ENCODE measurements at places on chromosomes 16 and 17.

GRCh38 chr16:53785044-53785443, 81.1 kb downstream of the FTO start:
- H3K36me3 ChIP-seq: no peaks in the 10 kb centered on the region
- no peak overlapping the region for H3K4me3 ChIP-seq
- no peak overlapping the region for H3K27ac ChIP-seq
- no peaks in the 10 kb centered on the region for H3K27me3 ChIP-seq
- DNase-seq: no peak

DNA sequence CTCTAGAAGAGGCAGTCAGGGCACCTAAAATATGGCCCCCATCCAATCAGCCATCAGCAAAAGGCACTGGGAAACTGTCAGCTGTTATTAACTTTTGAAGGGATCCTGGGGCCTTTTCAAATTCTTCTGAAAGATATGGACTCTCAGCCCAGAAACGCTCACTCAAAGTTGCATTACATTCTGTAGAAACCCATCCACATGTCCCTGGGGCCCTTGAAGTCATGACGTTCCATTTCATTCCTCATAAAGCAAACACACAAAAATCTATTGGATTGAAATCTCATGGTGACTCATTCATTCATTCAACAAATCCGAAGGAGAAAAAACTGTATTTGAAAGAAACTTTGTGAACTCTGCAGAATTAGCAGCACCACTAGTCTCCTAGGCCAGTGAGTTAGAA, 215.3 kb downstream of the C16orf95 start:
- H3K4me1 ChIP-seq: no peaks in the 10 kb centered on the region
- H3K36me3 ChIP-seq: no peaks in the 10 kb centered on the region
- no peak overlapping the region for H3K27ac ChIP-seq
- no peak for DNase-seq
- H3K27me3 ChIP-seq: peaks cover 8% of the 10 kb centered on the region

DNA sequence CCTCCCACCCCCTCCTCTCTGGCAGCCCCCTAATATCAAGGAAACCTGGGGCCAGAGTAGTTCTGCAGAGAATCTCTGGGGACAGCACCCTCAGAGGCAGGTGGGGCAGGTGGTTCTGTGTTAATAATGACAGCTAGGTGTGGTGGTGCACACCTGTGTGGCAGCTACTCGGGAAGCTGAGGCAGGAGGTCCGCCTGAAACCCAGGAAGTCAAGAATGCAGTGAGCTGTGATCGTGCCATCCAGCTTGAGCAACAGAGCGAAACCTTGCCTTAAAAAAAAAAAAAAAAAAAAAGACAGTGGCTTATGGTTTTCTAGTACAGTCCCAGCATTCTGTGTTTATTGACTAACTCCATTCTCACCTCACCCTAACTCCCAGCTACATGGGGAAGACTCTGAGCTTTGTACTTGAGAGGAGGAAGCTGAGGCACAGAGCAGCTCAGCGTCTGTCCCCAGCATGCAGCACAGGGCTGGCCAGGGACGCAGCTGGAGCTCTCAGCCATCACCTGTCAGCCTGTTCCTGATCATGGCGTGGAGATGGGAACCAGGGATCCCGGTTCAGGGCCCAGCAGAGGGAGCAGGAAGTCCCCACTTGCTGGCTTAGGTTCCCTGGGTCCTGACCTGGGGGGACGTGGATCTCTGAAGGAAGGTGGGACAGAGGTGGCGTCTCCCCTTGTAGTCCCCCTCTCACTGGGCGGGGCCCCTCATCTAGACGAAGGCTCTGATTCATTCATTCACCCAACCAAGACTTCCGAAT, 6.1 kb downstream of the DBNDD1 start:
- peaks cover 1% of the 10 kb centered on the region for H3K27me3 ChIP-seq
- H3K4me3 ChIP-seq: no peak overlapping the region
- H3K27ac ChIP-seq: no peak overlapping the region
- no peaks in the 10 kb centered on the region for H3K36me3 ChIP-seq

DNA sequence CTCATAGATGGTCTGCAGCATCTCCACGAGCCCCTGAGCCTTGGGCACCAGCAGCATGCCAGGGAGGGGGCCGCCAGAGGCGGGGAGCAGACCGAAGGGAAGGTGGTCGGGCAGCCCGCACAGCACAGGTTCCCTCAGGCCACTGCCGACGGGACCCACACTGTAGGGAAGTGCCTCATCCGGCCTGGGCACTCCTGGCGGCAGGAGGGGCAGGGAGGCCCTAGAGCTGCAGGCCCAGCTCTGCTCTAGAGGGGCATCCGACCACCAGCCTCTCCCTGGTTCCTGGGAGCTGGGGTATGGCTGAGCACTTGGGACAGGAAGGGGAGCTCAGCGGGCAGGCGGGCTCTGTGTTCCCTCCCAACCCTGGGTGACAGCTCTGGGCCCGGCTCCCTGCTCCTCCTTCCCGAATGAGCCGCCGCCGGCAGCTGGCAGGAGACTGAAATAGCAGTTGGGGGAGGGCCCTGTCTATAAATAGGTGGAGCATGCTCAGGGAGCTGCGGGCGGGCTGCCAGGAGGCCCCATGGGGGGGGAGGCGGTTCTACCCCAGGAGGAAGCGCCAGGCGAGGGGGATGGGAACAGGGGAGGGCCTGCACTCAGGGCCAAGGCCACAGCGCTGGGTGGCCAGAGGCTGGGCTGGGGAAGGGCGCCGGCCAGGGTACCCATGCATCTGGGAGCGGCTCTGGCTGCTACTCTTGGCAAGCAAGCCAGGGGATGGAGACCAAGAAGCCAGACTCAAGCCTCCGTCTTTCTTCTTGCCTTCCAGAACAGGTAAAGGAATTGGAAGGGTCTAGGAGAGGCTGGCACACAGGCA, 12.4 kb downstream of the HDAC5 start:
- H3K4me3 ChIP-seq: peak overlapping the region; percentile 23
- no peaks in the 10 kb centered on the region for H3K27me3 ChIP-seq
- peaks cover 30% of the 10 kb centered on the region for H3K36me3 ChIP-seq
- DNase-seq: peak; percentile 96
- peak overlapping the region; percentile 74 for H3K27ac ChIP-seq

DNA sequence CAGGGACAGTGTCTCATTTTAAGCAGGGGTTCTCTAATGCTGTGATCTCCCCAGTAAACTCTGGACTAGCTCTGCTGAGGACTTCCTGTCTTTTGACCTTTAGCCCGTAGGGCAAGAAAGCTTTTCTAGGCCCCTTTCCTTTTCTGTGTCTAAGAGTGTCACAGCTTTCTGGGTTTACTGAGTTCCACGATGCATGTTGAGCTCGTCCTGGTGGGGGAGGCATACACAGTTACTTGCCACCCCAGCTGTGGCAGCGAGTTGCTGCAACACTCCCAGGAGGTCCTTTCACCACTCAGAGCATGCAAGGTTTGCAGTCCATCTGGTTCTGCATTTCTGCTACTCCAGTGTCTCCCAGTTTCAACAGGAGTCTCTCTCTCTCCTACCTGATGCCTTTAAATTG, 23.7 kb downstream of the NOD2 start:
- peaks cover 47% of the 10 kb centered on the region for H3K4me1 ChIP-seq
- DNase-seq: peak; percentile 65
- no peak overlapping the region for H3K27ac ChIP-seq
- no peaks in the 10 kb centered on the region for H3K36me3 ChIP-seq

- no peaks in the 10 kb centered on the region for H3K27me3 ChIP-seq
- H3K4me3 ChIP-seq: peak overlapping the region; percentile 94
- H3K27ac ChIP-seq: peak overlapping the region; percentile 99
- peaks cover 34% of the 10 kb centered on the region for H3K4me1 ChIP-seq
- DNase-seq: peak; percentile 88
Observed at GRCh38 chr16:19520861-19521331, 1.0 kb downstream of the GDE1 start.

DNA sequence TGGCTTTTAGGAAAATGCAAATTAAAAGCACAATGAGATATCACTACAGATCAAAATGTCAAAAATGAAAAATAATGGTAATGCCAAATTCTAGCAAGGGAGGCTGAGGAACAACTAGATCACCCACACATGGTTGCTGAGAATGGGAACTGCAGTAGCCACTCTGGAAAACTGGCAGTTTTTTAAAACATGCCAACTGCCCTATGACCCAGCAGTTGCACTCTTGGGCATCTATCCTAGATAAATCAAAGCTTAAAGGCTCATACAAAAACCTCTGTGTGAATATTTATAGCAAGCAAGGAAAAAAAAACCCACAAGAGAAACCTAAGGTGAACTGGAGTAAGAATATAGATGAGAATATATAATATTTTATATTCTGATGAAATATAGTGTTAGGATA, 104.3 kb downstream of the PRKCB start:
- no peak overlapping the region for H3K27ac ChIP-seq
- DNase-seq: no peak
- no peaks in the 10 kb centered on the region for H3K4me1 ChIP-seq
- no peaks in the 10 kb centered on the region for H3K27me3 ChIP-seq
- H3K36me3 ChIP-seq: no peaks in the 10 kb centered on the region

GRCh38 chr17:33169580-33170285, 123.4 kb downstream of the ASIC2 start:
- no peaks in the 10 kb centered on the region for H3K36me3 ChIP-seq
- H3K27ac ChIP-seq: no peak overlapping the region
- no peaks in the 10 kb centered on the region for H3K4me1 ChIP-seq
- H3K4me3 ChIP-seq: no peak overlapping the region
- no peak for DNase-seq

DNA sequence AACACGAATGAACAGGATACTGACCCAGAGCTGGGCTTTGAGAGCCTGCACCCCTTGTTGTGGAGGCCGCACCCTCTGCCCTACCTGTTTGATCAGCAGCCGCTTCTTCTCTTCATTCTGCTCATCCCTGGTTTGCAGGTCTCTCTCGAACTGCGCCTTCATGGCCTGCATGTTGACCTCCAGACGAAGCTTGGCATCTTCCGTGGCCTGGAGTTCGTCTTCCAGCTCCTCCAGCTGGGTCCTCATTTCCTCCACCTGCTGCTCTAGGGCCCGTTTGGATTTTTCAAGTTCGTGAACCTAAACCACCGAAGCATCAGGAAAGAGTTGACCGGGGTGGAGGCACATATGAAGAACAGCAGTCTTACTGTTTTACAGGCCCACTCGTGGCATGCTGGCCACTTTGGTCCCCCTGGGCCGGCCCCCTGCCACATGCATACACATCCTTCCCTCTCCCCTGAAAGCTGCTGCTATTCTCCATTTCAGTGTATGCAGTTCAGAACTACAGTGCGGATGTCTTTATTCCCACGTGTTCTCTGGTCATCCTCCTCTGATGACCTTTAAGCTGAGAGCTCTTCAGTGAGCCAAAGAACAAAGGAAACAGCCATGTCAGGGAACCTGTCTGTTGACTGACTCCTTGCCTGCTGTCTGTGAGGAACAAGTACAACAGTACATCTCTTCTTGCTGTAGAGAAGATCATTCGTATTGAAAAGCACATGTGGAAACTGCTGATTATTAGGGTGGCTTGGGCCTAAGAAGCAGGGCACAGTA, 54.8 kb downstream of the NDEL1 start:
- H3K4me3 ChIP-seq: no peak overlapping the region
- peaks cover 86% of the 10 kb centered on the region for H3K36me3 ChIP-seq
- no peaks in the 10 kb centered on the region for H3K27me3 ChIP-seq
- DNase-seq: no peak
- no peak overlapping the region for H3K27ac ChIP-seq

GRCh38 chr17:8552577-8553320, 77.8 kb downstream of the MYH10 start:
- DNase-seq: no peak
- no peaks in the 10 kb centered on the region for H3K27me3 ChIP-seq
- H3K36me3 ChIP-seq: peaks cover 31% of the 10 kb centered on the region
- H3K4me3 ChIP-seq: no peak overlapping the region

DNA sequence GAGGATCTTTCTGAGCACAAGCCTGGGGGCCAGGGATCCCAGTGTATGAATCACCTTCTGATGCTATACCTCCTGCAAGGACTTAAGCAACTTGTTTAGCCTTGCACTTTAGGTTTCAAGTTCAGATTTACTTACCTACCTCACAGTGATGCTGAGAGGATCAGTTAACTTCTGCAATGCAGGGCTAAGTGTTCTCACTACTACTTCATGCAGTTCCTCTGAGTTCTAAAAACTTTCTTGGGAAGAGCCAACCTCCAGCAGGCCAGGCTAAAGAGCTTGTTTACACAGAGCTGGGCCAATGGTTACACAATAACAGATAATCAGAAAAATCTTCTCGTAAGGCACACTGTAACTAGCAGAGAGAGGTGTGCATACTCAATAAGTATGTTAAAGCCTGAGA, 13.0 kb downstream of the VEZF1 start:
- H3K27ac ChIP-seq: peak overlapping the region; percentile 18
- no peak overlapping the region for H3K4me3 ChIP-seq
- DNase-seq: no peak
- no peaks in the 10 kb centered on the region for H3K27me3 ChIP-seq
- H3K4me1 ChIP-seq: peaks cover 11% of the 10 kb centered on the region

- H3K4me1 ChIP-seq: peaks cover 67% of the 10 kb centered on the region
- peak overlapping the region; percentile 89 for H3K27ac ChIP-seq
- H3K4me3 ChIP-seq: peak overlapping the region; percentile 79
- no peaks in the 10 kb centered on the region for H3K27me3 ChIP-seq
Observed at GRCh38 chr16:2520784-2521531, 787 bp downstream of the AMDHD2 start.

DNA sequence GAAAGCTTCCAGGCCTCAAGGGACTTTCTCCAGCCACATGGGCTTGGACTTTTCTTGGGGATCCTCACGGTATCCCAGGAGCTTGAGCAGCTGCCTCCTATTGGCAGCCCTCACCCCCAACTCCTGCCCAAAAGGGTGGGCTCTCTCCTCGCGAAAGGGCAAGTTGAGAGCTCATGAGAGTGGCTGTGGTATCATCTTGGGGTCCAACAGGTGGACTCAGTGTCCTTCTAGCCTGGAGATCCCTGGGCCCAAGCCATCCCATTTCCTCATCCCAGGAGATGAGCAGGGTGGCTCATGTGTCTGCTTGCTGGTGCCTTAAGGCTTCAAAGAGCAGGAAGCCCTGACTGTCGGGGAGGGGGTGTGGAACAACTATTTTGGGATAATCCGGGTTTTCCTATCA, 17.7 kb downstream of the TBX4 start:
- no peaks in the 10 kb centered on the region for H3K36me3 ChIP-seq
- H3K4me1 ChIP-seq: peaks cover 55% of the 10 kb centered on the region
- DNase-seq: no peak
- no peaks in the 10 kb centered on the region for H3K27me3 ChIP-seq

DNA sequence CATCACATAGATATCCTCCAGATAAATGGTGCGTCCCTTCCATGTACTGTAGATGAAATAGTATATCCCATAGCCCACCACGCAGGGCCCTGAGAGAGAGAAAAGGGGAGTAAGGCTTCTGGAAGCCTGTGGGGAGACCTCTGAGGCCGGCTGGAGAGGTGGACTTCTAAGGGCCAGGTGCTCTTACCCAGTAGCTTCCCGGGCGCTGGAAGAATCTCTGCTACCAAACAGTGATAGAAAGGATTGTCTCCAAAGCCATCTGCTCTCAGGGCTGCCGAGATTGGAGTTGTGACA, 718 bp downstream of the SAT2 start:
- no peak for DNase-seq
- no peaks in the 10 kb centered on the region for H3K27me3 ChIP-seq
- H3K4me1 ChIP-seq: peaks cover 47% of the 10 kb centered on the region
- peaks cover 8% of the 10 kb centered on the region for H3K36me3 ChIP-seq
- peak overlapping the region; percentile 85 for H3K4me3 ChIP-seq
- H3K27ac ChIP-seq: peak overlapping the region; percentile 97

DNA sequence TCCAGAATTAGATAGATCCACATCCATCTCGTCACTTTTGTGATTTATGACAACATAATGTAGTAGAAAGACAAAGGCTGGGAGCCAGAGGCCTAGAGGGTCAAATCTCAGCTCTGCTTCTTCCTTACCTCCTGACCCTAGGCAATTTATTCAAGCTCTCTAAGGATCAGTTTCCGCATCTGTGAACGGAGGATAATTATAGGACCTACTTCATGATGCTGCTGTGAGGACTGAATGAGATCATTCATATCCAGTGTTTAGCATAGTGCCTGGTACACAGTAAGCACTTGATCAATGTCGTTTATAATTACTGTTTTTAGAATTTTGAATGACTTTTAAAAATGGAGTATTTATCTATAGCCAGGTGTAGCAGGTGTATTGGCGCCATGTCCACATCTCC, 128.4 kb downstream of the SHISA9 start:
- no peaks in the 10 kb centered on the region for H3K4me1 ChIP-seq
- no peaks in the 10 kb centered on the region for H3K27me3 ChIP-seq
- H3K27ac ChIP-seq: no peak overlapping the region
- no peaks in the 10 kb centered on the region for H3K36me3 ChIP-seq
